ENCODE measurements at places on chromosomes 12 and 14.

DNA sequence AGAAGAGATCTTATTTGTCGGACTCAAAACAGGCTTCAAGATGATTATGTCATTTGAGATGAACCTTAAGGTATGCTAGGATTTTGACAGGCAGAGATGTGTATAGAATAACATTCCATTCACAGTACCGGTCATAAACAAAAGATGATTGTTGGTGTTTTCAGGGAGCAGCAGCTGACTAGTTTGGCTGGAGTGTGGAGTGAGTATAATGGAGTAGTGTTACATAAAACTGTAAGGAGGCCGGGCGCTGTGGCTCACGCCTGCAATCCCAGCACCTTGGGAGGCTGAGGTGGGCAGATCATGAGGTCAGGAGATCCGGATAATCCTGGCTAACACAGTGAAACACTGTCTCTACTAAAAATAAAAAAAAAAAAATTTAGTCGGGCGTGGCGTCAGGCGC, 23.9 kb downstream of the SERPINA10 start:
- no peak for DNase-seq

- DNase-seq = no peak
These were observed 24.7 kb upstream of the GPR132 start for GRCh38 chr14:105089746-105090492.

DNA sequence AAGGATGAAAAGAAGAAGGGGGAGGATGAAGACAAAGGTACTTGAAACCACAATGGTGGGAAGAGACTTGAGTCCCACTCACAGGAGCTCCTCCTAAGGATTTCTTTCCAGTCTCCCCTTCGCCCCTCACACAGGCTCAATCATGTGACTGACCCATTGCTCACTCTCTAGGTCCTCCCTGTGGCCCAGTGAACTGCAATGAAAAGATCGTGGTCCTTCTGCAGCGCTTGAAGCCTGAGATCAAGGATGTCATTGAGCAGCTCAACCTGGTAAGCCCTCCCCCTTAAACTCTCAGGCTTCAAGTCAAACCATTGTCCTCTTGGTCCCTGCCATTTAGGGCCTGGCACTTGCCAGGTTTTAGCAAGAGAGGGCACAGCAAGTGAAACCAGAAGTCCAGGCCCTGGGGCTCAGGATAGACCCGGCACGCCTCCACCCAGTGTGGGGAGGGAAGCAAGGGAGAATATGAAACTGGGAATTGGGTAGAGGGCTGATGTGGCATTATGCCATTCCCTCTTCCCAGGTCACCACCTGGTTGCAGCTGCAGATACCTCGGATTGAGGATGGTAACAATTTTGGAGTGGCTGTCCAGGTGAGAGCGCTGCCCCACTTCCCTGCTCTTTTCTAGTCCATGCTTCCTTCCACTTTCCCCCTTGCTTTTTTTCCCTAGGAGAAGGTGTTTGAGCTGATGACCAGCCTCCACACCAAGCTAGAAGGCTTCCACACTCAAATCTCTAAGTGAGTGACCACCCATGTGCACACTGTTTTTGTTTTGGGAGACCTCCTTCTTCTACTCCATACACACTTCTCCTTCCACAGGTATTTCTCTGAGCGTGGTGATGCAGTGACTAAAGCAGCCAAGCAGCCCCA, 1.8 kb downstream of the PSME1 start:
- DNase-seq = no peak

GRCh38 chr14:99654235-99654985, 9.5 kb downstream of the HHIPL1 start:
- DNase-seq = no peak

GRCh38 chr14:52879958-52880357, 70.9 kb downstream of the FERMT2 start:
- no peak for DNase-seq

- no peak for DNase-seq
These were observed 19.9 kb downstream of the PTGER2 start for GRCh38 chr14:52333823-52334657.
